WTC11 (cell line): ENCODE measurements at places on chromosomes 12 and 14.

DNA sequence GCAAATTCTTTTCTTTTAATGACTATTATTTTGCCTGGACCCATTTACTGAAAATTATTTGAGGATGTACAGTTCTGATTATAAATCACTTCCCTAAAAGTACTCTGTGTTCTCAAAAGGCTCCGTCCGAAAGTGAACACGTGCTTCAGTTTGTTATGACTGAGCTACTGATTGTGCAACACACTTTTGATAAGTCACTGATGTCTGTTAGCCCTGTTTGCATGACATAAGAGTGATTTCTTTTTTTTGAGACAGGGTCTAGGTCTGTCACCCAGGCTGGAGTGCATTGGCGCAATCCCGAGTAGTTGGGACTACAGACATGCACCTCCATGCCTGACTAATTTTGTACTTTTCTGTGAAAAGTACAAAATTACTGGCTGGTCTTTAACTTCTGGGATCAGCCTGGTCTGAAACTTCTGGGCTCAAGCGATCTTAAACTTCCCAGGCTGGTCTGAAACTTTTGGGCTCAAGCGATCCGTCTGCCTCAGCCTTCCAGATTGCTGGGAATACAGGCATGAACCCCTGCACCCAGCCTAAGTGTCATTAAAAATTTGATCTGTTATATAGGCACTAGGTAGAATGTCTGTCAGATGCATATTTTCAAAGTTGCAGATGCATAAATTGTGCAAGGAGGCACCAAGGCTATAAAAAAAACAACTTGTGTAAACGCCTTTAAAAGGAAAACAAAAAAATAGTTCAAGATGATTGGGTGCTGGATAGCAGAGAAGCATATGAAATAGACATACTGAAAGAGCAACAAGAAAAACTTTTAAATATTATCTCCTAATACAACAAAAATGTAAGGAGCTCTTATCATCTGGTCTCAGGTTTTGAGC is 111.5 kb downstream of the SRGAP1 start:
- DNase-seq = no peak

- no peak for DNase-seq
Measured at GRCh38 chr12:51907083-51907855, at the start of gene ACVRL1. Gene ACVRL1 (plus strand): TSS chr12:51907504. CDS start chr12:51912475, 4,971 bp downstream.

GRCh38 chr14:55605793-55606192 is 25.8 kb downstream of the KTN1 start:
- DNase-seq = no peak

DNA sequence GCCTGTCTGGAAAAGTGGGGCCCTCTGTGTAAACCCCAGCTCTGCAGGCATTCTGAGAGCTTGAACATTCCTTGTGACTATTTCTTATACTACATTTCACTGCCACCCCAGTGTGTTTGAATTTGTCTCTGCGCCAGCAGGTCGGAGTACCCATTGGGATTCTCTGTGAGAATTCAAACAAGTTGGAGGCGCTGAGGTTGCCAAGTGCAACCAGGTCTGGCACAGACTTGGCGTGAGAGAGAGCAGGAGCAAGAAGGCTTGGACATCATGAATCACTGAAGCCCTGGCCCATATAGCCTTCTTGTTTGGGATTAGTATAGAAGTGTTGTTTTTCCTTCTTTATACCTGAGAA is 33.0 kb upstream of the ATP2A2 start:
- no peak for DNase-seq

DNA sequence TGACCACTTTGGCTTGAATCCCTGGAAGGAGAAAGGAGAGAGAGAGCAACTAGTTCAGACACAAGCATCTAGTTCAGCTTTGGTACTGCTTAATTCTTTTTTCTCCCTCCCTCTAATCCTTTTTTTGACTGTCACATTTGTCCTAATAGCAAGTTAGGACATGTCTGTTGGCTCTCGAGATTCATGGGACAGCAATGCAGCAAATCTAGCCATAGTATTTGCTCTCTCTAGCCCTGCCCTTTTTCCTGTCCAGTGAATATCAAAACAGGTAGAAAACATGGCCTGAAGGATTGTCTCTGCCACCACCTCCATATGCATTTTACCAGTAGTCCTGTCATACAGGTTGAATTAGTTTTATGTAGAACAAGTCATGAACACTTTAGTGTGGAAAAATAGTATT is 116.4 kb downstream of the PTPRB start:
- DNase-seq = no peak

DNA sequence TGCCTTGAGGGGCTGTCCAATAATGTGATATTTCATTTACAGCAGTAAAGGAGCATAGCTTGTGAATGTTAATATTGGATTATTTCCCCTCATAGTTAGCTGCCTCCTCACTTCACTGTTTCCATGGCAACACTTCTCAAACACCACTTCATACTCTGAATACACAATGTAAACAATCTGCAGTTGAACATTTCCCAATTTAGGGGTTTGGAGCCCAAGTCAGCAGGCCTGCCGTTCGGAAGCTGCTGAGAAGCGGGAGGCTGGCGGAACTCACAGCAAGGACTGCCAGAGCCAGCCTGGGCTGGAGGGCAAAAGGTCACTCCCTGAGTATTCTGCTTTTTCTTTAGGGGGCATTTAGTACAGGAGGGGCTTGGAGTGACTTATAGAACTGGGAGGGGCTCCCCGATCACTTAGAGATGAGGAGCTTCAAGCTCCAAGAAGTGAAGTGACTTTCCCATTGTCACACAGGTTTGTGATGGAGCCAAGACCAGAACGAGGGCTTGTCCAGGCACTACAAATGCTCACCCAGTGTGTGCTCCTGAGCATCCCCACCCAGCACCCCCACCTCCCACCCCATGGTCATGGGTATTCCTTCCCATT is 12.1 kb upstream of the SLC24A4 start:
- no peak for DNase-seq
